ENCODE measurements at places on chromosomes 2 and 18. TPM values are rescaled to one million over a fixed set of nuclear protein-coding genes. Genes with fewer than 3 reads are reported as not detected.

DNA sequence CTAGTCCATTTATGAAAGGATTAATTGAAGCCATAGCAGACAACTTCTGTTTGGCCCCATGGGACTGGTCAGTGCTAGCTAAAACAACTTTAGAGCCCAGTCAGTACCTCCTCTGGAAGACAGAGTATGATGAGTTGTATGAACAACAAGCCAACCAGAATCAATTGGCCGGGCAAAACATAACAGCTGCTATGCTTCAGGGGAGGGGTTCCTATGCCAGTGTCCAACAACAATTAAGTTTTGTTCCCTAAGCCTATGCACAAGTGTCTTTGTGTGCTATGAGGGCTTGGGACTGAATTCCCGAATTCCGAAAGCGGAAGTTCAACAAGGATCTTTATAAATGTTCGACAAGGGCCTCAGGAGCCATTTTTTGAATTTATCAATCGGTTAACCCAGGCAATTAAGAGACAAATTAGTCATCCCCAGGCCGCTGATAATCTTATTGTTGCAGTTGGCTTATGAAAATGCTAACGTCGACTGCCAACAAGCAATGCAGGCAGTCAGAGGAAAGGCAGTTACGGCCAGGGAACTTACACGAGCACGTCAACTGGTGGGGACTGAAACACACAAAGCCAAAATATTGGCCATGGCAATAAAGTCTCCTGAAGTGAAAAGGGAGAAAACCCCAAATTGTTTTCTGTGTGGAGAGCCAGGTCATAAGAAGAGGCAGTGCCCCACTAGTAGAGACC, 57.9 kb downstream of the ZNF638 start:
- DNase-seq, result no peak
- H3K27ac ChIP-seq, result no peak overlapping the region
- H3K36me3 ChIP-seq, result peaks cover 64% of the 10 kb centered on the region
- no peak overlapping the region for H3K4me3 ChIP-seq

DNA sequence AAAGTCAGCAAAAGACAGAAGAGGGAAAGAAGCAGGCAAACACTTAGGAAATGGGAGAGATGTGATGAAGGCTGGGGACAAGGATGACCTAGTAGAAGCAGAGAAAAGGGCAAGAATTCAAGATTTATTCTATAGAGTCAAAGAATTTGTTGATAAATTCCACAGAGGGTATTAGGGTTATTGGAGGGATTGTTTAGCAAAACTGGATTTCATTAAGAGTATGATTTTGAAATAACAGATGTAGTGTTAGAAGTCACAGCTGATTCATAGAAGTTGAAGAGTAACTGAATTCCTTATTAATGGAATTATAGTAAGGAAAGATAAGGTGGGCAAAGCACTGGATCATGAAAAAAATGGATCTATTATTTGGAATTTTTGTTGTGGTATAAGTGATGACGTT, 48.6 kb downstream of the CEP192 start:
- H3K4me1 ChIP-seq, result no peaks in the 10 kb centered on the region
- no peak for DNase-seq
- no peak overlapping the region for H3K27ac ChIP-seq
- no peak overlapping the region for H3K4me3 ChIP-seq
- H3K27me3 ChIP-seq, result no peaks in the 10 kb centered on the region
- H3K36me3 ChIP-seq, result no peaks in the 10 kb centered on the region

The C2orf72 gene
- not detected for total RNA-seq

DNA sequence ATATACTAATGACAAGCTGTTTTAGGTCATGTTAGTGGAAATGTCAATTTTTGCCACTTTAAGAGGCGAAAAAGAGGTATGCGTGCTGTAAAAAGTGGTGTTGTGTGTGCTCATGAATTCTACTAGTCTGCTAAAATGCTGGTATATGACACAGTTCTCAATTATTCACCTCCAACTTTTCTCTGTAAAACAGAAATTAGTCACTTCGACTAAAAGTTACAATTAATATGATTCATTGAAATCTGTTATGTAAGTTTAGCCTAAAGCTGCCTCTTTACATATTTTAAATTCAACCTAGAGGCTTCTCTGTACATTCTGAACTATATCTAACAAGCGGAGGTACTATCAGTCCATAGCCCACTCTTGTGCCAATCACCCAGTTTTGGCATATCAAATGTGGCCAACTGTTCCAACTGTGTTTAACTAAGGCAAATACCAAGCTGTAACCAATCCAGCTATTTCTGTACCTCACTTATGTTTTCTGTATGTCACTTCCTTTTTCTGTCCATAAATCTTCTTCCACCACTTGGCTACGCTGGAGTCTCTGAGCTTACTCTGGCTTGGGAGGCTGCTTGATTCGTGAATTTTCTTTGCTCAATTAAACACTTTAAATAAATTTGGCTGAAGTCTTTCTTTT, 20.8 kb downstream of the BAZ2B start:
- no peak overlapping the region for H3K27ac ChIP-seq
- H3K4me1 ChIP-seq, result no peaks in the 10 kb centered on the region
- H3K4me3 ChIP-seq, result no peak overlapping the region
- no peak for DNase-seq
- no peaks in the 10 kb centered on the region for H3K27me3 ChIP-seq
- no peaks in the 10 kb centered on the region for H3K36me3 ChIP-seq

The GAD1 gene
- not detected for total RNA-seq

- H3K27me3 ChIP-seq, result no peaks in the 10 kb centered on the region
- DNase-seq, result no peak
- H3K4me3 ChIP-seq, result no peak overlapping the region
- H3K27ac ChIP-seq, result no peak overlapping the region
- no peaks in the 10 kb centered on the region for H3K36me3 ChIP-seq
Measured at GRCh38 chr2:169349535-169349934, 12.8 kb downstream of the LRP2 start.

The SMAD7 gene
- total RNA-seq, result 22.3 TPM

The ZNF396 gene
- total RNA-seq, result 1.9 TPM

- H3K4me3 ChIP-seq, result no peak overlapping the region
- H3K27ac ChIP-seq, result no peak overlapping the region
- no peaks in the 10 kb centered on the region for H3K27me3 ChIP-seq
- H3K4me1 ChIP-seq, result no peaks in the 10 kb centered on the region
Measured at GRCh38 chr2:231152800-231153557, 28.1 kb upstream of the HTR2B start.

Measured in sigmoid colon (tissue), 7 donors.